Urothelium cell line (cell line): ENCODE measurements at places on chromosomes 7 and 10.
A peak's percentile ranks its signal among the peaks of the same experiment; 100 is the strongest.

- DNase-seq = no peak
Measured at GRCh38 chr10:31760674-31761081, 168.0 kb downstream of the ARHGAP12 start.

GRCh38 chr7:157357129-157358040 is 20.6 kb downstream of the DNAJB6 start:
- no peak for DNase-seq

DNA sequence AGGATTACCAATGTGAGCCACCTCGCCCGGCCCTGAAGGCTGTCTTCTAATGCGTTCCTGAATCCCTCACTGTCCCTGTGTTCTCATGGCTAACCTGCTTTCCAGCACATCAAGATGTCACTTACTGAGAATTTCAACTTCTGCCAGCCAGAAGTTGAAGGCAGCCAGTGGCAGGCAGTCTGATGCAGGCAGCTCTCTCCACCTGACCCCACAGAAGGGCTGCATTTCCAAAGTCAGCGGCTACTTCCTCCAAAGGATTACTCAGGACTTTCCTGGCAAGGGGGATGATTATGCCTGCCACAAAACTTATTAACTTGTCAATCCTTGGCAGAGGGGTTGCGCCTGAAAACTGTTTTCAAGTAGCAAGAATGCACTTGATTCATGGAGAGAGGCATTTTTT is 1219.4 kb downstream of the TYW1 start:
- DNase-seq = no peak

GRCh38 chr10:95260397-95260881 is 30.4 kb downstream of the PDLIM1 start:
- DNase-seq = peak; percentile 82
